ENCODE measurements at places on chromosomes 4 and X. TPM values are rescaled to one million over a fixed set of nuclear protein-coding genes. Genes with fewer than 3 reads are reported as not detected.

The SULT1E1 gene
- total RNA-seq, result 0.34 TPM

The GPRASP1 gene
- 0.13 TPM for total RNA-seq

The BRS3 gene
- not detected for total RNA-seq

The MXRA5 gene
- not detected for total RNA-seq

The TLR6 gene
- 1.4 TPM for total RNA-seq

The COL25A1 gene
- total RNA-seq, result 9.1 TPM

The RBM41 gene
- total RNA-seq, result 7.0 TPM

The DCAF4L1 gene
- total RNA-seq, result 0.30 TPM

The TEX13D gene
- total RNA-seq, result not detected

The ARAF gene
- total RNA-seq, result 40.9 TPM

The MAGEE2 gene
- total RNA-seq, result not detected

The PNMA5 gene
- total RNA-seq, result not detected

The TRIM75 gene
- not detected for total RNA-seq

The PCDH10 gene
- total RNA-seq, result 0.25 TPM

The TKTL1 gene
- 0.07 TPM for total RNA-seq

The CACNA1F gene
- total RNA-seq, result not detected

The CLDN22 gene
- not detected for total RNA-seq

The PPARGC1A gene
- total RNA-seq, result not detected

The NEUROG2 gene
- total RNA-seq, result not detected
